ENCODE measurements at places on chromosomes 7 and 10.

DNA sequence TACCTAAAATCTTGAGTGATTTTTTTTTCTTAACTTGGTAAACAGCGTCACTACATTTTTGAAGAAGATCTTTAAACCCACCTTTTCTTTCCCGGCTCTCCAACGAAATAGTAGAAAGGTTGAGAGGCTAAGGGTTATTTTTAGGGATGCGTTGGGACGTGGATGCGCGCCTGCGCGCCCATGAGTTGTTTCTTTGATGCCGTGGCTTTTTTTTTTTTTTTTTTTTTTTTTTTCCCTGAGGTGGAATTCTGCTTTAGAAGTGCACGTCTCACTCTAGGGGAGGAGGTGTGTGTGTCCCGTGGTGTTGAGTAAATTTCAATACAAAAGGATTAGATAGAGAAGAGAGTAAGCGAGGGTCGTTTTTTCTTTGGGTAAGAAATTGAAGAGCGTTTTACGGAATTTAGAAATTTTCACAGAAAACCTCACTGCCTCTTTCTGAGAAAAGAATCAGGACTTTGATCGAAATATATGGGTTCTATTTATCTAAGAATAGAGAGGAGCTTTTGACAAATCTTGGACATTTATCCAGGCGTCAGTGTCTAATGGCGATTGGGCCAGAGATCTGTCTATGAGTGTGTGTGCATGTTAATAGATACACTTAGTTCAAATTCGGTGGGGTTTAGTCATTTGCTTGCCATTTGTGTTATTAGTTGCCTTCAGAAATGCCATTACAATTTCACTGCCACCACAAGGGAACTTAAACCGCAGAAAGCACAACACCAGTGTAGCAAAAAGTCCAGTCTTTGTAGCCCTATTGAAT is 1.2 kb upstream of the SP8 start:
- no peaks in the 10 kb centered on the region for H3K36me3 ChIP-seq
- peaks cover 14% of the 10 kb centered on the region for H3K4me1 ChIP-seq
- no peak for DNase-seq
- no peak overlapping the region for H3K27ac ChIP-seq

- no peaks in the 10 kb centered on the region for H3K27me3 ChIP-seq
- no peaks in the 10 kb centered on the region for H3K4me1 ChIP-seq
- no peak overlapping the region for H3K27ac ChIP-seq
- H3K36me3 ChIP-seq, result no peaks in the 10 kb centered on the region
- no peak for DNase-seq
Observed at GRCh38 chr7:133108023-133108422, 26.1 kb upstream of the CHCHD3 start.

GRCh38 chr7:134315679-134316538 is 821 bp downstream of the SLC35B4 start:
- H3K4me3 ChIP-seq, result peak overlapping the region; percentile 91
- H3K4me1 ChIP-seq, result no peaks in the 10 kb centered on the region
- peak overlapping the region; percentile 4 for H3K27ac ChIP-seq
- no peaks in the 10 kb centered on the region for H3K36me3 ChIP-seq

- DNase-seq, result no peak
- no peak within 1 kb of the TSS for H3K27ac ChIP-seq
- no peak within 1 kb of the TSS for H3K4me3 ChIP-seq
- H3K27me3 ChIP-seq, result peaks cover 22% of the 10 kb centered on the region
- no peaks in the 10 kb centered on the region for H3K4me1 ChIP-seq
Observed at GRCh38 chr10:132785723-132786475, at the start of gene NKX6-2. Gene NKX6-2, minus strand, starts transcription at chr10:132786147. Its CDS starts 199 bp downstream, at chr10:132785948.

- no peak overlapping the region for H3K4me3 ChIP-seq
- DNase-seq, result no peak
- H3K27ac ChIP-seq, result no peak overlapping the region
- H3K27me3 ChIP-seq, result no peaks in the 10 kb centered on the region
- no peaks in the 10 kb centered on the region for H3K36me3 ChIP-seq
- H3K4me1 ChIP-seq, result no peaks in the 10 kb centered on the region
Observed at GRCh38 chr10:83927166-83927565, 212.1 kb upstream of the GHITM start.

- H3K27me3 ChIP-seq, result no peaks in the 10 kb centered on the region
- H3K4me1 ChIP-seq, result no peaks in the 10 kb centered on the region
- H3K27ac ChIP-seq, result no peak overlapping the region
- peak; percentile 8 for DNase-seq
Observed at GRCh38 chr7:2048006-2048405, 184.7 kb downstream of the MAD1L1 start.

- H3K27me3 ChIP-seq, result no peaks in the 10 kb centered on the region
- DNase-seq, result no peak
- H3K36me3 ChIP-seq, result no peaks in the 10 kb centered on the region
- no peak overlapping the region for H3K4me3 ChIP-seq
- no peak overlapping the region for H3K27ac ChIP-seq
- H3K4me1 ChIP-seq, result no peaks in the 10 kb centered on the region
Observed at GRCh38 chr10:130230611-130231010, 94.4 kb downstream of the GLRX3 start.

DNA sequence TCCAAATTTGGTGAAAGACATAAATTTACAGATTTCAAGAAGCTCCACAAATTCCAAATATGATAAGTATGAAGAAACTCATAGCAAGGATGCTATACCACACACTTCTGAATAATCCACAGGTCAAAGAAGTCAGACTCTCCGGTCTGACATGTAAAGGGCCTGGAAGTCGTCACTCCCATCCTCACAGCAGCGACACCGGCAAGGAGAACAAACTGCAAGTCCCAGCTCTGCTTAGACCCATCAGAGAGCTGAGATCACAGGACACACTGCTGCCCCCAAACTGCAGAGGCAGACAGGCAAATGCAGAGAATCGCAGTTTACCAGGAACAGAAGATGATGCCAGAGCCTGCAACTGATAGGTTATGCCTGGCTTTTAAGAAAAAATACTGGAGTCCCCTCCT is 62.0 kb downstream of the AMZ1 start:
- no peak overlapping the region for H3K4me3 ChIP-seq
- H3K27me3 ChIP-seq, result no peaks in the 10 kb centered on the region
- peaks cover 9% of the 10 kb centered on the region for H3K4me1 ChIP-seq

DNA sequence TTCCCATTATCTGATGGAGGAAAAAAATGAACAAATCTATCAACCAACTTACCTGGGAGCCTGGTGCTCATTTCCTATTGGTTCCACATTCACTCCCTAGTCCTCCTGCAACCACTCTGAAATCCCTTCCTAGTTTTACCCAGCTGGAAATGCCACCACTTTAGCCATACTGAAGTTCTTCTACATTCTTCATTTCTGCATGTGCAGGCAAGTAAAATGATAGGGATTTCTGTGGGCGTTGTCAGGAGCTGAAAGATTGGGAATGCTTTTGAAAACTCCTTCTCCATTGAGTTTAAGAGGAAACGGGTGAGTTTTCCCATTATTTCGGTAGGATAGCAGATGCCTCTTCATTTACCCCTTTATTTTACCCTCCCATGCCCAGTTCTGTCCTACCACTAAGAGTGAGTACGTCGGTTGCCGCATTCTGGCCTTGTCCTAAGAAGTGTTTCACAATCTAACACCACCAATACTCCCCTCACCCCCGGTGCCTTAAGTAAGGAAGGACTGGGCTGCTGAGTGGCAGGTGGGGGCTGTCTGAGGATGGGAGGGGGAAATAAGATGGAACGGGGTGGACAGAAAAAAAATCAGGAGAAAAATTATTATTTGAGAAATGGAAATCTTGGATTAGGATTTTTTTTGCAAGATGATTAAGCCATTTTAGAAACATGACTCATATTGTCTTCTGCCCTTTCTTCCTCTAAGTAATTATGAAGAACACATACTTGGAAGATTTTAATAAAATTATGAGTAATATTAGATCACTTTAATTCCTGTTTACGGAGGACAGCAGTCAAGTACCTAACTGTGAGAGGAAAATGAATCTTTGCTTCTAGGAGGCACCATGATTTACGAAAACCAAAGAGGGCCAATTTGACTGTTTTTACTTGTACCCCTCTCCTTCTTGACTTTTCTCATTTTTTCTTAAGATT is 13.2 kb upstream of the TAS2R60 start:
- H3K27me3 ChIP-seq, result no peaks in the 10 kb centered on the region
- H3K4me1 ChIP-seq, result no peaks in the 10 kb centered on the region
- no peak for DNase-seq
- no peaks in the 10 kb centered on the region for H3K36me3 ChIP-seq
- H3K27ac ChIP-seq, result no peak overlapping the region
- no peak overlapping the region for H3K4me3 ChIP-seq

GRCh38 chr7:158685693-158686092 is 18.9 kb downstream of the NCAPG2 start:
- H3K27me3 ChIP-seq, result no peaks in the 10 kb centered on the region
- no peaks in the 10 kb centered on the region for H3K4me1 ChIP-seq
- H3K36me3 ChIP-seq, result no peaks in the 10 kb centered on the region
- no peak overlapping the region for H3K27ac ChIP-seq
- DNase-seq, result no peak

DNA sequence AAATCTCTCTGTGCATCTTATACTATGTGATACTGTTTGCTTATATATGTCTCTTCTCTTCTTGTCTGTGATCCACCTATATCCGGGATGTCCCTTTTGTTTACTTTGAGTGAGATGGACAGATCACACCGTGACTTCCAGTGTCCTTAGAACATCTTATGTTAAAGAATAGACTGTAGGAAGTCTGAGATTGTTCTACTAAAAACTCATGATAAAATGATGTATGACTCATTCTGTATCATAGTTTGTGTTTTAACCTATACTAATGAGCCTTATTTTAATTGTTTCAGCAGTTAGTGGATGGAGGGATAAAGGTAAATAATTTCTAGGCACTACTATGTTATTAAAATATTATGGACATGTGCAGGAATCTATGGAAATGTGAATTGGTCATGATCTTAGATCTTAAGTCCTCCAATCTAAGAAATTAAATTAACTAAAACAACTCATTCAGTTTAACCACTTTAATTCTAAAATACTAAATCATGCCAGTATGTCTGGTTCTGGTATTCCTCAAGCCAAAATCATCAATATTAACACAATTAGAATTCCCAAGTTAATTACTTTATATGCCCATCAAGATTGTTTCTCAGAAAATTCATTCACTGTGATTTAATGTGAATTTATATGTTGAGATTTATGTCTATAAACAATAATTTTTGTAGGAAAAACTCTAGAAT is 32.0 kb downstream of the ITGB8 start:
- H3K27ac ChIP-seq, result no peak overlapping the region
- DNase-seq, result no peak
- H3K36me3 ChIP-seq, result no peaks in the 10 kb centered on the region
- H3K27me3 ChIP-seq, result no peaks in the 10 kb centered on the region
- peaks cover 6% of the 10 kb centered on the region for H3K4me1 ChIP-seq
- no peak overlapping the region for H3K4me3 ChIP-seq

GRCh38 chr10:5545778-5546710 is 21.3 kb downstream of the CALML3 start:
- no peaks in the 10 kb centered on the region for H3K36me3 ChIP-seq
- H3K27ac ChIP-seq, result no peak overlapping the region
- DNase-seq, result peak; percentile 3
- H3K4me1 ChIP-seq, result peaks cover 9% of the 10 kb centered on the region

GRCh38 chr7:37728747-37729146 is 45.2 kb downstream of the GPR141 start:
- H3K4me3 ChIP-seq, result no peak overlapping the region
- no peaks in the 10 kb centered on the region for H3K36me3 ChIP-seq
- no peaks in the 10 kb centered on the region for H3K27me3 ChIP-seq
- no peak for DNase-seq

DNA sequence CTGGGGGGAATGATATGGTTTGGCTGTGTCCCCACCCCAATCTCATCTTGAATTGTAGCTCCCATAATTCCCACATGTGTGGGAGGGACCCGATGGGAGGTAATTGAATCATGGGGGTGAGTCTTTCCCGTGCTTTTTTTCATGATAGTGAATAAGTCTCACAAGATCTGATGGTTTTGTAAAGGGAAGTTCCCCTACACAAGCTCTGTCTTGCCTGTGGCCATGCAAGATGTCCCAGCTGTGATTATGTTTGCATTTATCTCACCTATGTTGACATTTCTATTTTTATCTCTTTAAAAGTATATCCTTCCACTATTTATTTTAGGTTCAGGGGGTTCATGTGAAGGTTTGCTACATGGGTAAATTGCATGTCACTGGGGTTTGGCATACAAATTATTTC is 323.9 kb upstream of the GLI3 start:
- H3K4me3 ChIP-seq, result no peak overlapping the region
- DNase-seq, result no peak
- no peak overlapping the region for H3K27ac ChIP-seq
- no peaks in the 10 kb centered on the region for H3K4me1 ChIP-seq
- no peaks in the 10 kb centered on the region for H3K27me3 ChIP-seq

- no peak for DNase-seq
- H3K36me3 ChIP-seq, result no peaks in the 10 kb centered on the region
- no peak overlapping the region for H3K27ac ChIP-seq
- H3K4me1 ChIP-seq, result peaks cover 4% of the 10 kb centered on the region
Observed at GRCh38 chr10:112732277-112732921, 217.6 kb upstream of the TCF7L2 start.

GRCh38 chr7:150959739-150960734 is 18.1 kb downstream of the KCNH2 start:
- H3K27me3 ChIP-seq, result no peaks in the 10 kb centered on the region
- H3K36me3 ChIP-seq, result no peaks in the 10 kb centered on the region
- H3K4me1 ChIP-seq, result peaks cover 20% of the 10 kb centered on the region

- no peak overlapping the region for H3K27ac ChIP-seq
- no peaks in the 10 kb centered on the region for H3K4me1 ChIP-seq
- DNase-seq, result no peak
Observed at GRCh38 chr7:50857804-50858489, 75.3 kb upstream of the GRB10 start.

- H3K4me1 ChIP-seq, result peaks cover 21% of the 10 kb centered on the region
- H3K27me3 ChIP-seq, result no peaks in the 10 kb centered on the region
- H3K27ac ChIP-seq, result no peak overlapping the region
- no peak overlapping the region for H3K4me3 ChIP-seq
- DNase-seq, result no peak
Observed at GRCh38 chr10:29613791-29614190, 21.0 kb downstream of the SVIL start.

- no peak for DNase-seq
- no peak overlapping the region for H3K4me3 ChIP-seq
- H3K4me1 ChIP-seq, result peaks cover 5% of the 10 kb centered on the region
- no peak overlapping the region for H3K27ac ChIP-seq
Observed at GRCh38 chr7:50679218-50680007, 103.3 kb downstream of the GRB10 start.
